ENCODE measurements at places on chromosomes 2 and 18.
A peak's percentile ranks its signal among the peaks of the same experiment; 100 is the strongest.

DNA sequence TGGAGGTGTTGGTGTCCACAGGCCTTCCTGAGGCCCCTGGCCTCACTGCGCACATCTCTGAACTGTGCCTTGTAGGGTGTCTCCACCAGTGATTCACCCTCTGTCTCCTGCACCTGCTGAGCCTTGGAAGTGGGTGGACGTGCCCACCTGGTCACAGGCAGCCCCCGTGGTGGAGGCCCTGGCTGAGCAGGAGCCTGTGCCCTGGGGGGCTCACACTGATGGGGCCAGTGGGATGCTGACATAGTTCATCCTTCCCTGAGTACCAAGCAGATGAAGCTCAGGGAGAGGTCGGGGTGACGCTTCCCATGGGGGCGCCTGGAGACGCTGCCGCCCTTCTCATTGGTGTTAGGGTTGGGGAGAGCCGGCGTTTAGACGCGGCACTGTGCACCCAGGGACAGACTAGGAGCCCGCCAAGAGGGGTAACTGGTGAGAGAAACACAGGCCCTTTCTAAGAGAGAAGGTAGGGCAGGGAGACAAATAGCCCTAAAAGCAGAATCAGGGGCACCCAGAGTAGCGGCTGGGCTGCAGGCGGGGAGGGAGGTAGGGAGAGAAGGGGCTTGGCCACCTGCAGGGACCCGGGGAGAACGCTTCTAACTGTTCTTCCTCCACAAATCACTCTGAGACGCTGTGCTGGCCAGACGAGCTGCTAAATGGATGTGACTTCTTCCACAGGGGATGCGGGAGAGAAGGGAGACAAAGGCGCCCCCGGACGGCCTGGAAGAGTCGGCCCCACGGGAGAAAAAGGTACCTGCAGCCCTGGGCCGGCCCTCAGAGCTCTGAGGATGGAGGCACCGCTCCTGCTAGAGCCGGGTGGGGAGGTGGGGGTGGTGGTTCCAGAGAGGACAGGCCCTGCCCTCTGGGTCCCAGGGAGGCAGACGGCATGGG, 18.0 kb downstream of the COLEC11 start:
- no peak for DNase-seq

DNA sequence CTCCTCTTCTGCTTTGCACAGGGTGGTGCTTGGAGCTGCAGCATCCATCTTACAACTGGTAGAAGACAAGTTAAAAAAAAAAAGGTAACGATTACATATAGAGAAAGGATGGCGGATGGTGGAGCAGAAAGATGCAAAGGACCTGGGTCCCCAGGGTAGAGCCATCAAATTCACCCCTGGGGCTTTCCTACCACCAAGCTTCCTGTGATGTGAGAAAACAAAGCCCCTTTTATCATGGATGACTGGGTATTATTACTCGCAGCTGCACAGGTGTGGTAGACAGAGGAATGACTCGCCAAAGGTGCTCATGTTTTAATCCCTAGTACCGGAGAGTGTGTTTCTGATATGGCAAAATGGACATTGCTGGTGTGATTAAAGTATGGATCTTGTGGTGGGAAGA, 1.3 kb upstream of the ACOXL start:
- DNase-seq: no peak

GRCh38 chr2:29632018-29632417, 289.4 kb downstream of the ALK start:
- no peak for DNase-seq

GRCh38 chr2:229003256-229003655, 267.8 kb downstream of the PID1 start:
- DNase-seq: no peak

- DNase-seq: peak; percentile 23
Measured at GRCh38 chr2:189412330-189412953, 28.8 kb upstream of the WDR75 start.

GRCh38 chr2:118766871-118767270, 80.6 kb downstream of the EN1 start:
- DNase-seq: no peak

DNA sequence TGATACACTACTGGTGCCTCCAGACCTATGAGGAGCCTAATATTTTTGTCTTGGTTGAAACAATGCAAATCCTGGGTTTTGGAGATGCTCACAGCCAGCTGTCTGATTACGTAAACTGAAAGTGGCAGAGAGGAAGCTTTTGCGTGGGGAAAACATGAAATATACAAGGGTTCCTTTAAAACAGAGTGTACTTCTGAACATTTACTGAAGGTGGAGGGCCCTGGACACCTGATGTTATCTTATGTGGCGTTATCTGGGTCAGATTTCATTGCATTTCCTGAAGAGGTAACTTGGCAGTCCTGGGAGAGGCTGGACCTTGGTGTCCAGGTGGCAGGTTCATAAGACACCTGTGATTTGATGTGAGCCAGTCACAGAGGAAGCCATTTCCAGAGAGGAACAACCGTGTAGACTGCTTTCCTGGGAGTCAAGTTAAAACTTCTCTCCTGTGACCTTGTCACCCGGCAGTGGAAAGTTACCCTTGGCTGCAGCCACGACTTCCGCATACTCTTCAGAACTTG, 105.0 kb downstream of the NEDD4L start:
- DNase-seq: no peak

DNA sequence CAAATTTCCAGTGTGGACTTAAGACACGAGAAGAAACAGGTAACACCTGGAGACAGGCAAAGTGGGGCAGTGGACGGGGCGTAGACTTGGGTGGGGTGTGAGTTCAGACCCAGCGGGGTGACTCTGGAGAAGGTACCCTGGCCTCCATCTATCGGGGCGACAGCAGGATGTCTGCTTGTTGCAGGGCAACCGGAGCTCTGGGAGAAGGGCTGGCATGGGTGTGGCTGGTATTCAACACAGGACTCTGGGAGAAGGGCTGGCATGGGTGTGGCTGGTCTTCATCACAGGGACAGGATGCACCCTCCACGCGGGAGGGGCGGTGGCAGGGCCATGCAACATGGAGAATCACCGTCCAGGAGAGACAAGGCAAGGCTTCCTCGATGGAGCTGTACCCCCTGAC, 198.5 kb downstream of the HDAC4 start:
- no peak for DNase-seq

- DNase-seq: no peak
Measured at GRCh38 chr2:220509096-220509757, 881.8 kb downstream of the SLC4A3 start.

- DNase-seq: no peak
Measured at GRCh38 chr2:210190345-210190744, 19.1 kb upstream of the KANSL1L start.

DNA sequence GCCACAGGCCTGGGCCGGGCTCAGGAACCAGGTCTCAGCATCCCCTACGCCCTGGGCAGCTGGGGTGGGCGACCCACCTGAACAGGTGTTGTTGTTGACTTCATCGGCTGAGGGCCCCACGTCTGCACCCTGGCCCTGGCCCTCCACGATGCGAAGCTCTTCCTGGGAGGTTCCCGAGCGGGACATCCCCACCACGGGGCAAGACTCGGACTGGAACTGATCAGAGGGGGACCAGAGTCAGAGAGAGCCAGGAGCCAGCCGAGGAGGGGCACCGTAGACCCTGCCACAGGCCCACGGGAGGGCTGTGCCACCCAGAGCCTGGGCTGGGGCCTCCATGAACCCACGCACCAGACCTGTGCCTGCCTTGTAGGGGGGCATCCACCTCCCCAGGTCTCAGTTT, 54.3 kb downstream of the AQP12A start:
- no peak for DNase-seq

- no peak for DNase-seq
Measured at GRCh38 chr2:200538139-200538538, 12.1 kb downstream of the SGO2 start.

GRCh38 chr2:168424971-168425370, 31.1 kb upstream of the CERS6 start:
- DNase-seq: no peak

- no peak for DNase-seq
Measured at GRCh38 chr18:48629730-48630324, 91.0 kb downstream of the CTIF start.

- DNase-seq: peak; percentile 56
Measured at GRCh38 chr2:240021488-240022104, 3.5 kb downstream of the NDUFA10 start.

GRCh38 chr2:61714210-61714609, 139.7 kb downstream of the FAM161A start:
- no peak for DNase-seq

GRCh38 chr2:196244966-196245365, 73.6 kb upstream of the STK17B start:
- no peak for DNase-seq

GRCh38 chr2:238855891-238856580, 8.2 kb downstream of the TWIST2 start:
- DNase-seq: no peak

- DNase-seq: no peak
Measured at GRCh38 chr2:226464380-226464779, 335.2 kb downstream of the IRS1 start.

DNA sequence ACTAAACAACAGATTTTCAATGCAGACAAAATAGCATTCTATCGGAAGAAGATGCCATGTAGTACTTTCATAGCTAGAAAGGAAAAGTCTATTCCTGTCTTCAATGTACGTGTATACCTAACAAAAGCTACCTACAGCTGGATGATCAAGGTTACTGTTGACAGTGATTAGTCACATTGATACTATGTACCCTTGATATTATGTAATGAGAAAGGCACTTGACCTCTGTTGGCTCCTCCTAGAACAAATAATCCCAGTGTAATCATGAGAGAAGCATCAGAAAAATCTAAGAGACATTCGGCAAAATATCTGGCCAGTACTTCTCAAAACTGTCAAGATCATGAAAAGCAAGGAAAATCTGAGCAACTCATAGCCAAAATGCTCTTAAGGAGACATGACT, 44.4 kb upstream of the LRRTM4 start:
- DNase-seq: no peak

DNA sequence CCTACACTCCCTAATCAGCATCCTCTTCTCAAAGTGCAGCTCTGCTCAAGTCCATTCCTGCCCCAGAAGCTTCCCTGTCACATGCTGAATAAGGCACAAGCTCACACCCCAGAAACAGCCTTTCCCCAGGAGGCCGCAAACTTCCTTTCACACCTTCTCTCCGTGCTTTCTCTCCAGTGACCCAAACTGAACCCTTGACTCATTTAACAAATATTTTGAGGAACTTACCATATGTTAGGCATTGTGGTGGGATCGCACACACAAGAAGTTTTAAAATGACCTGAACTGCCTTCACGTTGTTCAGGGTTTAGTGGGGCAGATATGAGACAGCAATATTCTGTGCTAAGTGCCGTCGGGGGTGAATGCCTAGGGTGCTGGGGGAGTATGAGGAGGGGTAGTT, 161.3 kb downstream of the INSIG2 start:
- DNase-seq: no peak

- DNase-seq: no peak
Measured at GRCh38 chr2:136443661-136444060, 321.7 kb upstream of the THSD7B start.

DNA sequence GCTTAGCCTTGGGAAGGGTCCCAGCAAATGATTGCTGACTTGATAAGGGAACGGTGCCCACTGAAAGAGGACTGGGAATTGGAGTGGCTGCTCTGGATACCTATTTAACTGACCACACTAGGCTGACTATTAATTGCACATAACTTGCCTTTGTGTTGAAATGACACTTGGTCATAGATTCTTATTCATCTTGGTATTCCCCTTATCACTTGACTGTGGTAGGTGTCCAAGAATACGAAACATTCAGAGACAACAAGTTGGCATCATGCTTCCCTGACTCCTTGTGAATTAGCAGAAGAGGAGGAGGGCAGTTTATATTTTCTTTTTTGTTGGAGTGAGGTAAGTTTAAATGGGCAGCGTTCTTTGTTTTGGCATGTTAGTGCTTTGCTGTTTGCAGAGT, 13.4 kb downstream of the FMNL2 start:
- DNase-seq: no peak

DNA sequence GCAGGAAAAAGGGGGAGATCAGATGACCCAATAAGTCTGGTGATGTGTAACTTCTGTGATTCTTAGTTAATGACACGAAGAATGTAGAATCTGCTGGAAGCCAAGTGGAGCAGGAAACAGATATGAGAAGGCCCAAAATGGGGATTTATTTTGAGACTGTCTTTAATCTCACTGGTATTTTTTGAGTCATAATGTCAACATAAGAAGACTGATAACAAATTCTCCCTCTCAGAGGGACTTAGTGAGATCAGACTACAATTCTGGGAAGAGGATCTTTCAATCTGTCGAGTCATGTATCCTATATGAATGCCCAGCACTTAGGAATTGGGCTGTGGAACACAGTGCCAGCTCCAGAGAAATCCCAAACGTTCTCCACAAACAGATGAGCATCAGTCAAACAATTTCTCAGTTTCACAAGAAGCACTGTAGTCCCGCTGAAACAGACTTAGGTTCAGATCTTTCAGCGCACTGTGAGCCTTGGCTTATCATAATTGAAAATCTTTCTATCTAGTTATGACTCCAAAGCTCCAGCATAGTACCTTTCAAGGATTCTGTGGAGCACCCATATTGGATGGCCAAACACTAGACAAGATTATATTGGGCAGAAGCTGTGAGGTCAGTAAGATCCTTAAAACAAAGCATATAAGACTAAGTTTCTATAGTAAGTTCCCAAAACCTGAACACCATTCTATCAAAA, 738.2 kb downstream of the LRP1B start:
- DNase-seq: no peak

- DNase-seq: no peak
Measured at GRCh38 chr2:105404736-105405135, 5.9 kb upstream of the FHL2 start.

GRCh38 chr2:178280244-178280852, 86.0 kb downstream of the OSBPL6 start:
- no peak for DNase-seq

- no peak for DNase-seq
Measured at GRCh38 chr2:235640926-235641723, 147.3 kb downstream of the AGAP1 start.

- DNase-seq: peak; percentile 5
Measured at GRCh38 chr2:173288561-173288960, 66.1 kb upstream of the CDCA7 start.

DNA sequence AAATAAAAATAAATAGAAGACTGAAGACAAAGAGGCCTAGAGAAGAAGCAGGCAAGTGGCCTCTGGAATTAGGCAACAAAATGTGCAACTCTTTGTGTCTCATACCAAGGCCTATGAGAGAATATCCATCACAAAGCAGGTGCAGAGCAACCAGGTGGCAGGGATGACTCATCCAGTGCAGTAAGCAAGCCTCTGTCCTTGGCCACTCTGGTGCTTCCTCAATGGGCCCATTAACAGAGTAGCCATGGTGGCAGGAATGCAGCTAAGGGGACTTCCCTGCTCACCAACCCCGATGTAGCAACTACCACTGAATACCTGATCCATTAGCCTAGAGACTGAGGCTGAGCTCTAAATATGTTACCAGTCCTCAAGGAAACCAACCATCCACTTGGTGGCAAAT, 11.0 kb upstream of the EPG5 start:
- DNase-seq: no peak

DNA sequence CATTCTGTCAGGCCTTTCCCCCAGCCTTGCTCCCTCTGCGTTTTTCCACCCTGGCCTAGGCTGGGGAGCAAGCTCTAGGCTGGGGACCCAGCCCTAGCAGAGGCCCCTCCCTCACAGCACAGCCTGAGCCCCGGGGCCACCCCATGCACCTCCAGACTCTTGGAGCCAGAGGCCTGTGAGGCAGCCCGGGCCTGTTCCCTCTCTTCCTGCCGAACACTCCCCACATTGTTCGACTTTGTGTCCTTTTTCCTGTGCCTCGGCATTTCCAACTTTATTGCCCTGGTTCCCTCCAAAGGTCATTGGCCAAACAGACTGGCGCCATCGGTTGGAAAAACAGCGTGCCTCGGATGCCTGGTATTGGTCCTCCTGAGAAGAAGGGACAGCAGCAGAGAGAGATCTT, 79.7 kb downstream of the HS1BP3 start:
- no peak for DNase-seq

- no peak for DNase-seq
Measured at GRCh38 chr2:17506736-17507616, 11.3 kb downstream of the RAD51AP2 start.

Data from activated T-cell treated with anti-CD3 and anti-CD28 coated beads for 48 hours (primary cell).